Dorsolateral prefrontal cortex (tissue), 122 donors: ENCODE measurements at places on chromosomes 6 and 20. TPM values are rescaled to one million over a fixed set of nuclear protein-coding genes. Genes with fewer than 3 reads are reported as not detected.

The SCUBE3 gene
- 0.12 TPM for total RNA-seq

The TBX18 gene
- total RNA-seq: 2.4 TPM

DNA sequence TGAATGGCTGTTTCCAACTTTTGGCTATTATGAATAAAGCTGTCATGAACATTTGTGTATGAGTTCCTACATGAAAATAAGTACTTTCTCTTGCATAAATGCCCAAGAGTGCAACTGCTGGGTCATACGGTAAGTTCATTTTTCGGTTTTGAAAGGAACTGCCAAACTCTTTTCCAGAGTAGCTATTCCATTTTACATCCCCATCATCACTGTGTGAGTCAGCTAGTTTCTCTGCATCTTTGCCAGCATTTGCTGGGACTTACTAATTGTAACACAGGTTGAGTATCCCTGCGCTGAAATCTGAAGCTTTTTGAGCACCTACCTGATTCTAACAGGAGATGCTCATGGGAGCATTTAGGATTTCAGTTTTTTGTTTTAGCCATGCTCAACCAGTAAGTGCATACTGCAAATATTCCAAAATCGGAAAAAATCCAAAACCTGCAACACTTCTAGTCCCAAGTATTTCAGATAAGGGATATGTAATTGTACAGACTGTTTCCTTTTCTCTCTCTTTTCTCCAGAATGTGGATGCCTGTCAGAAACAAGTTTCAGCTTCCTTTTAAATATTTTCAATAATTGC, 118.4 kb downstream of the DTNBP1 start:
- no peak for DNase-seq

- no peak for DNase-seq
Observed at GRCh38 chr6:163661272-163661671, 246.8 kb downstream of the QKI start.

DNA sequence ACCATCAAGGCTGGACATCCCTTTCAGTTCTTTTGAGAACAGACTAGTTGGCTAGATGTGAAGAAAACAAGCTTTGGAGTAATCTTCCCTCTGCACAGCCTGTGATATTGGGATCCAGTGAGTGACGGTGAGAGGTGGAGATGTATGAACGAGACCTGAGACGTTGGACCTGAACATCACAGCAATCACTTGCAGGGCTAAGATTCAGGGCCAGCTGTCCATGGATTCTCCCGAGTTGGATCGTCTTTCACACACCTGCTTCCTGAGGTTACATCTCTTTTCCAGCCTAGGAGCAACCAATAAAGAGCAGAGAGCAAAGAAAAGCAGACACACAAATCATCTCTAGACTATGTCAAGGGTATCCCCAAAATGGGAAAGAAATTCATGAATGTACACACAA, 30.0 kb upstream of the TMEM14A start:
- DNase-seq: no peak

DNA sequence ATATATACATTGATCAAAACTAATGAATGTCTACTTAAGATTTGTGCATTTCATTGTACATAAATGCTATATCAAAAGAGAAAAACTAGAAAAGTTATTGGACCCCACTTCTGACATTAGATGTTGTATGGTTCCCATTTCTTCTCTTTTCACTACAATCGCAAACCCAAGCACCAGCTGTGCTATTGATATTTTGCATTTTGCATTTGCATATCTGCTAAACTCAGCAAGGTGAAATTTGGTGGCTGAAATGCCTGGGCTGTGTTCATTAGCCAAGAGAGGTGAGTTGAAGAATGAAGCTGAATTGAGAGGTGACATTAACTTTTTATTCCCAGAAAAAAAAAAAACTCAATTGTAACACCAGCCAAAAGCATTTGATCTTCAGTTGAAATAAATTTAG, 232.1 kb upstream of the TENT5A start:
- DNase-seq: no peak

The CALHM4 gene
- not detected for total RNA-seq

DNA sequence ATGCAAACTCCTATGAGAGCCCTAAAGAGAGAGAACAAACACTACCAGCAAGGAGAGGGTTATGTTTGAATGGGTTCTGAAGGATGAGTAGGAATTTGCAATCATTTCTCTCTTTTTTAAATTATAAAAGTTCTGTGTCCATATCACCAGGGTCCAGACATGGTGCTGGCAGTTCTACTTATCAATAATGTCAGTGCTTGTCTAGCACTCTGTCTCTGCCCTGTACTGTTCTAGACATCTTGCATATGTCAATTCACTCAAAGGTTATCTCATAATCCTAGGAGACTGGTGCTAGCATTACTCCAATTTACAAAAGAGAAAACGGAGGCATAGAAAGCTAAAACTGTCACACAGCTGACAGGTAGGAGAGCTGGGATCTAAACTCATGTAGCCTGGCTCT, 101.3 kb downstream of the VEGFA start:
- no peak for DNase-seq

GRCh38 chr6:153162646-153163045, 31.6 kb upstream of the RGS17 start:
- DNase-seq: no peak

The FAM50B gene
- total RNA-seq: 18.9 TPM

The SIRPB1 gene
- 28.6 TPM for total RNA-seq

DNA sequence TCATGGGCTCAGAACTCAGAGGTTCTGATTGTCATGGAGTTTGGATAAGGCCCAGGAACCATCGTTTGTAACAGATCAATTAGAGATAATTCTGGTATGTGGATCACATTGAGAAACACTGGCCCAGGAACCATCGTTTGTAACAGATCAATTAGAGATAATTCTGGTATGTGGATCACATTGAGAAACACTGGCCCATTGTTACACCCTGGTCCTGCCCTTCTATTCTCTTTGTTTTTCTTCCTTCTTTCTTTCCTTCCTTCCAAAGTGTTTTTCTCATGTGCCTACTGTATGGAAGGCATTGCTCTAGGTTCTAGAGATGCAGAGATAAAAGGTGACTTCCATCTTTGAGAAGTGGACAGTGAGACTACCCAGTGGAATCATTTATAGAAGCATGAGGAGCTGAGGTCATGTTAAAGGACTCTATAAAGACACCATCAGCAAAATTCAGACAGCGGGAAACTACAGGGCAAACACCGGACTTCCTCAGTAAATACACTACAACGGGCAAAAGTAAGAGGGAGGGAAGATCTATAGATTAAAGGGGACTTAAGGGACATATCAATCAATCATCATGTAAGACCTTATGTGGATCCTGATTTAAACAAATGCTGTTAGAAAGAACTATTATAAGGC, 153.8 kb downstream of the UNC5CL start:
- no peak for DNase-seq

- DNase-seq: no peak
Observed at GRCh38 chr6:161181121-161181520, 92.7 kb downstream of the AGPAT4 start.

The HLA-DQB1 gene
- 0.62 TPM for total RNA-seq

- no peak for DNase-seq
Observed at GRCh38 chr20:41650231-41650948, 32.2 kb upstream of the CHD6 start.

- DNase-seq: no peak
Observed at GRCh38 chr20:24949756-24950127, 673 bp downstream of the CST7 start.

GRCh38 chr20:2305946-2306345, 10.1 kb downstream of the TGM3 start:
- no peak for DNase-seq

The TRIM31 gene
- total RNA-seq: not detected

The HLA-DQB2 gene
- 0.70 TPM for total RNA-seq

The COL21A1 gene
- 6.4 TPM for total RNA-seq

- DNase-seq: no peak
Observed at GRCh38 chr20:20017844-20018185, 653 bp downstream of the NAA20 start.

GRCh38 chr20:49400904-49401303, 81.6 kb downstream of the KCNB1 start:
- DNase-seq: no peak

DNA sequence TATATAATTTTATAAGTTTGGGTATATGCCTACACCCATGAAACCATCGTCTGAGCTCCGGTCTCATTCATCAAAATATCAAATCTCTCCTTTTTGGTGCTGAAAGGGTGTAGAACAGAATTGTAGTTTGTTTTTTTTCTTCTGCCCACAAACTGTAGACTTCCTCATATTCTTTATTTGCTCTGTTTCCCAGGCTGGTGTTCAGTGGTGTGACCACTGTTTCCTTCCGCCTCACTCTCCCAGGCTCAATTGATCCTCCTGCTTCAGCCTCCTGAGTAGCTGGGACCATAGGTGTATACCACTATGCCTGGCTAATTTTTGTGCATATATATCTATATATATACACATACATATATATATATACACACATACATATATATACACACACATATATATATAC, 139.6 kb upstream of the HCRTR2 start:
- DNase-seq: no peak

The MEI4 gene
- total RNA-seq: 0.19 TPM

DNA sequence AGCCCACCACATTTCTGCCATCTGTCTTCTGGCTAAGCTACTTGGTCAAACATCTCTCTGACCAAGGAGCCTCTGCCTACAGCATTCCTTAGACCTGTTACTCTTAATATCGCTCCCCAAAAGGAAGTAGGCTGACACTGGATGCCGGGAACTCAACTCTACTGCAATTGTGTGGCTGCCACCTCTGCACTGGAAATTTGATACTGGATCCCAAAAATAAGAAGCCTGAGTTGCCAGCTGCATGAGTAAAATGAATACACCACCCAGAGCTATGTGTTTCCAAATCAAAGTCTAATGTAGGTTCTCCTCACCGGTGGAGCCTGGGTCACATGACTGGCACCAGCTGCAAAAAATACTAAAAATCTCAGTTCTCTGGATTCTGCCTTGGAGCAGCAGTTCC, 36.9 kb downstream of the UNC5CL start:
- no peak for DNase-seq
